AG04450 (cell line): ENCODE measurements at places on chromosomes 3 and 15.

DNA sequence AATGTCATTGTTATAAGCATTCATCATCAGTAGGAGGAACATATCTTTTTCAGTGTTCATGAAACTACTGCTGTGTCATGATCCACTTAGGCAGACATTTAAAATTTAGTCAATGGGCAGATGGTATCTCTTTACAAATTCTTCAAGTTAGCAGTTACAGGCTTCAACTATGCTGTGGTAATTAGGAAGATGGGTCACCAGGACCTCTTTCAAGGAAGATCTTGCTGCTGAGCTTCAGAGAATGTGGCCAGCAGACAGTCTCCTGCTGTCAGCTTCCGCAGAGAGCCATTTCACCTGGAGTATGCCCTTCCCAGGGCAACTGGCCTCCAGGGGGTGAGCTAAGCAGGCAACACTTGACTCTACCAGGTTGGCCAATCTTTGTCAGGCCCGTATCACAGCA lies 19.4 kb downstream of the IFT57 start:
- no peak for DNase-seq

- no peak for DNase-seq
Observed at GRCh38 chr15:93107646-93108045, 18.6 kb upstream of the RGMA start.

DNA sequence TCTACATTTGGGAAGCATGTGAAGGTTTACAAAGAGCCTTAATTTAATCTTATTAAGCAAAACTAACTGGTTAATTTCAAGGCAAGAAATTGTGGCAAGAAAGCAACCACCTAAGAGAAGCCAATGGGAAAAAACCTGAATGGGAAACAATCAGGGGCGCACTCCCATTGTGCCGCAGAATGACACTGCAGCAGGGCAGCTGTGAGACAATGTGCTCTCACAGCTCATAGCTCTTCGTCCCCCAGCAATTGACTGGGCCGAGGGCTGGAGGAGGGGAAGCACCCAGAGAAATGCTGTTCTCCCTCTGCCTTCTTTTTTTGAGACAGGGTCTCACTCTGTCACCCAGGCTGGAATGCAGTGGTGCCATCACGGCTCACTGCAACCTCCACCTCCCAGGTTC lies 93.3 kb upstream of the RAD18 start:
- DNase-seq: no peak

DNA sequence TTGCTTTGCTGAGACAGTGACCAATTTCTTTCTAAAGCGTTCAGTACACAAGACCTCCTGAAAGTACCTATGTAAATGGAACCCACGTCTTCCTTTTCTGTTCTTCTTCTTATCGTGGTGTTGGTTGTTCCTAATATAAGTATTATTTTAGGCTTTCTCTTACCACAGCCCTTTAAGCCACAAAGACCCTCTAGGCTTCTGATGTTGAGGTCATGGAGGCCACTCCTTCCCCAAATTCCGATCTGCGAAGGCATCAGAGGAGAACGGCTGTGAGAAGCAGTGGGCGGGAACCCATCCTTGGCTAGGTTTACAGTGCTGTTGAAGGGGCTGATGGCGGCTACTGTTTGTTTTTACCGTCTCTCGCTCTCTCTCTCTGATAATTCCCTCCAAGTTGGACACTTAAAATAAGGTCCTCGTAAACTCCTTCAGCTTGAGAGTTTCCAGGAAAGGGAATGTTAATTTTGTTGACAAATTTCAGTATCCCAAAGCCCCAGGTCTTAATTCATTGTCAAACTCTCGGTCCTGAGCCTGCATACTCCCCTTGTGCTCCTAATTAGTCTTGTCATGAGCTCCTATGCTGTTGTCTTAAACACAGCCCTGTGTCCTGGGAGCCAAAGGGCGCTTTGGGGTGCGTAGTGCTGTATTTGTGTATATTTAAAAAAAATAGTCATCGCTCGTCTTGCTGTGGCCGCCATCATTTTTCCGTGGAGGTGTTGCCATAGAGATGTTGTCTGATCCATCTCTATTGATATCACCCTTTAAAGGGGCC lies 178.8 kb downstream of the OPA1 start:
- no peak for DNase-seq

GRCh38 chr15:33043636-33044035 lies 150.9 kb downstream of the FMN1 start:
- DNase-seq: no peak

DNA sequence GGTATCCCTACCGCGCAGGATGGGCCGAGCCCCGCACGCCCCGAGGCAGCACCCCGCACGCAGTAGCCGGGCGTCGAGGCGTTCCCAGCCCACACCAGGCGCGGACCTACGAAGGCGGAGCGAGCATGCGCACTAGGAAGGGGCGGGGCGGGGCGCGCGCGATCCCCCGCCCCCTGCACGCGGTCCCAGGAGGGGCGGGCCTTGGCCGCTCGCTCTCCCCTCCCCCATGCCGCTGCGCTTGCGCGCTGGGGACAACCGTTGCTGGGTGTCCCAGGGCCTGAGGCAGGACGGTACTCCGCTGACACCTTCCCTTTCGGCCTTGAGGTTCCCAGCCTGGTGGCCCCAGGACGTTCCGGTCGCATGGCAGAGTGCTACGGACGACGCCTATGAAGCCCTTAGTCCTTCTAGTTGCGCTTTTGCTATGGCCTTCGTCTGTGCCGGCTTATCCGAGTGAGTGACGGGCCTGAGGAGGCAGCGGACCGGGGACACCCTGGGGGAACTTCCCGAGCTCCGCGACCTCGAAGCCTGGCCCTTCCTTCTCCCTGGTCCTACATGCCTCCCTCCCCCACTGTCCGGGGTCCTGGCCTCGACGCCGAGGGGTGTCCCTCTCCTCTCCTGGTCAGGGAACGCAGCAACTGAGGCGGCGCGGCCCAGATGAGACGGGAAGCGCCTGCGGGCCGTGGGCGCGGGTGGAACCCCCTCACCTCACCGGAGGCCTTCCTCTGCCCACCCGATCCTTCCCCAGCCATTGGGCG lies at the start of gene SPESP1:
TSS of gene SPESP1 (plus strand) at position 258 of the 755 bp plus-strand sequence. CDS start at position 387, 129 bp downstream.
- DNase-seq: peak; percentile 16
